ENCODE measurements at places on chromosomes 7 and 10. TPM values are rescaled to one million over a fixed set of nuclear protein-coding genes. Genes with fewer than 3 reads are reported as not detected.

The IFIT2 gene
- total RNA-seq, result 2.7 TPM

The SMARCD3 gene
- total RNA-seq, result 3.5 TPM

The H2BK1 gene
- not detected for total RNA-seq

The SBDS gene
- total RNA-seq, result 89.1 TPM

The SPDYE6 gene
- total RNA-seq, result not detected
